Gastrocnemius medialis (tissue), 4 donors: ENCODE measurements at places on chromosomes 1 and 21.
A peak's percentile ranks its signal among the peaks of the same experiment; 100 is the strongest.

DNA sequence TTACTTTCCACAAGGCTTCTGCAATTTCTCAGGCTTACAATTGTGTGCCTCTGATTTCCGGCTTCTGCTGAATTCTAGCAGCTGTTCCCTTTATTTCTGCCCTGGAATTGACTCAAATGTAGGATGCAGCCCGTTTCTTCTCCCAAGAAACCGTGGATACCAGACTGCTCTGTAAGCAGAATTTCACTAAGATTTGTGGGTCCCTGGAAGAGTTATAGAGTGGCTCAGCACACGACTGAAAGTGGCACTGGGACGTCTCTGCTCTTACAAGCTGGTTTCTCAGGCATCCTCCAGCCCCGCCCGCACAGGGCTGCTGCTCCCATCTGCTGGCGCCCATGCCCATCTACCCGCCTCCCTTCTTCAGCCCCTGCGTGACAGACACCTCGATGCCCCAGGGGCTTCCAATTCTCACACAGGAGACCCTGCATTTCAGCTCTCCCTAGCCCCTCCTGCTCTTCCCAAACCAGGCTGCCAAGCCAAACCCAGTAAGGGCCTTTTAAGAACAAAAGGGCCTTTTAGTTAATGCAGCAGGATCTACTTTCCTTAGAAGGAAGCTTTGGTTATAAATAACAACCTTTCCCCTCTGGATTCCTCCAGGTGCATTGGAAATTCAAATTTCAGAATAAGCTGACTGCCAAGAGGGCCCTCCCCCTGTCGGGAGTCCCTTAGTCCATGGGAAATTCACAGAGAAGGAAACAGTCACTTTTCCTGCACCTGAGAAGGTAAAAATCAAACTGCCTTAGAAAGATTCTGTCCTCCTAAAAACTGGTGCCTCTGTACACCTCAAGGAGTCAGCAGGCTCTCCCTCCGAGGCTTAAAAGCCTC is 45.4 kb upstream of the TENT5B start:
- H3K27ac ChIP-seq: no peak overlapping the region
- peaks cover 3% of the 10 kb centered on the region for H3K27me3 ChIP-seq
- no peaks in the 10 kb centered on the region for H3K36me3 ChIP-seq

GRCh38 chr1:116371752-116372151 is 1.3 kb upstream of the ATP1A1 start:
- peak overlapping the region; percentile 94 for H3K27ac ChIP-seq
- peaks cover 17% of the 10 kb centered on the region for H3K4me1 ChIP-seq
- no peak overlapping the region for H3K4me3 ChIP-seq

- no peaks in the 10 kb centered on the region for H3K4me1 ChIP-seq
- peaks cover 9% of the 10 kb centered on the region for H3K27me3 ChIP-seq
- no peak within 1 kb of the TSS for H3K27ac ChIP-seq
- no peak for DNase-seq
- no peaks in the 10 kb centered on the region for H3K36me3 ChIP-seq
- no peak within 1 kb of the TSS for H3K4me3 ChIP-seq
Measured at GRCh38 chr1:17371896-17372295, at the start of gene PADI6. TSS of gene PADI6 (plus strand) at chr1:17372196. CDS start at chr1:17372246, 50 bp downstream.

DNA sequence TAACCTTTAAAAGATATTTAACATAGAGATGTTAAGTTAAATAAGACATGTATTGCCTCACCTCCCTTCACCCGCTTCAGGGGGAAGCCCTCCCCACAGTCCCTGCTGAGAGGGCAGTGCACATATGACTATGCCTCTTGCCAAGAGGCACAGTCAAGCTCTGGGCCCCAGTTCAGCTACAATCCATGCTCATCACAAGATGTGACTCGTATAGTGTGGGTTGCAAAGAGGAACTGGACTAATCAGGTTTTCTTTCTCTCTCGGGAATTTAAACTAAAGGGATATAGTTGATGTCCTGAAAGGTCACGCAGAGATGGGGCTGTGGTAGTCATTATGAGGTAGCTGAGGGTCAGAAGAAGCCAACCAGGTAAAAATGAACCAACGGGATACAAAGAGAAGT is 35.6 kb downstream of the LYST start:
- no peaks in the 10 kb centered on the region for H3K27me3 ChIP-seq
- H3K4me1 ChIP-seq: no peaks in the 10 kb centered on the region
- DNase-seq: no peak
- H3K4me3 ChIP-seq: no peak overlapping the region
